Mesenchymal stem cell (in vitro differentiated cells and primary cell): ENCODE measurements at places on chromosomes 3 and 15.

- peak; percentile 99 for DNase-seq
Measured at GRCh38 chr15:45456212-45457106, 66.1 kb downstream of the SLC30A4 start.

DNA sequence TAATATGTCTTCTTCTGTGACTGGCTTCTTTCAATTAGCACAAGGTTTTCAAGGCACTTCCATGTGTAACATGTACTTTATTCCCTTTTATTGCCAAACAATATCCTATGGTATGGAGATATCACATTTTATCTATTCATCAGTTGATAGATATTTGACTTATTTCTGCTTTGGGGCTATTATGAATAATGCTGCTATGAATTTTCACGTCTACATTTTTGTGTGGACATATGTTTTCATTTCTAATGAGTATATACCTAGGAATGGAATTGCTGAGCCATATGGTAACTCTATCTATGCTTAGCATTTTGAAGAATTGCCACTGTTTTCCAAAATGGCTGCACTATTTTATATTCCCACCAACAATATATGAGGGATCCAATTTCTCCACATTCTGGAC lies 3.6 kb upstream of the AGTR1 start:
- no peak for DNase-seq

DNA sequence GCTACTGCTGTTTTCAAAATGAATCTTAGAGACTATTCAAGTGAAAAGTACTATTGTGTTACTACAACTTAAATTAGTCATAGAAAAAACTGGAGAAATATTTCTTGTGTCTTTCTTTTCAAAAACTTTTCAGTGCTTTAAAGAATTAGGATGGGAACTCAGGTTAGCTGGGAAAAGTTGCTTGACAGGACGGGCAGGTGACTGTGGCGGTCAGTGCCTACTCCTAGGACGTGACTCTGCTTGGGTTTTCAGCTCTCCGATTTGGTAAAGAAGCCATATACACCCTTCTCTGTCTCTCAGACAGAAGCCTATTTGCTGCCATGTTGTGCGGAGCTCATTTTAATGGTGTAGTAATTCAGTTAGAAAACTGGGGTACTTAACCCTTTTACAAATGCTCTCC lies 89.8 kb upstream of the CACNA2D3 start:
- DNase-seq, result no peak

DNA sequence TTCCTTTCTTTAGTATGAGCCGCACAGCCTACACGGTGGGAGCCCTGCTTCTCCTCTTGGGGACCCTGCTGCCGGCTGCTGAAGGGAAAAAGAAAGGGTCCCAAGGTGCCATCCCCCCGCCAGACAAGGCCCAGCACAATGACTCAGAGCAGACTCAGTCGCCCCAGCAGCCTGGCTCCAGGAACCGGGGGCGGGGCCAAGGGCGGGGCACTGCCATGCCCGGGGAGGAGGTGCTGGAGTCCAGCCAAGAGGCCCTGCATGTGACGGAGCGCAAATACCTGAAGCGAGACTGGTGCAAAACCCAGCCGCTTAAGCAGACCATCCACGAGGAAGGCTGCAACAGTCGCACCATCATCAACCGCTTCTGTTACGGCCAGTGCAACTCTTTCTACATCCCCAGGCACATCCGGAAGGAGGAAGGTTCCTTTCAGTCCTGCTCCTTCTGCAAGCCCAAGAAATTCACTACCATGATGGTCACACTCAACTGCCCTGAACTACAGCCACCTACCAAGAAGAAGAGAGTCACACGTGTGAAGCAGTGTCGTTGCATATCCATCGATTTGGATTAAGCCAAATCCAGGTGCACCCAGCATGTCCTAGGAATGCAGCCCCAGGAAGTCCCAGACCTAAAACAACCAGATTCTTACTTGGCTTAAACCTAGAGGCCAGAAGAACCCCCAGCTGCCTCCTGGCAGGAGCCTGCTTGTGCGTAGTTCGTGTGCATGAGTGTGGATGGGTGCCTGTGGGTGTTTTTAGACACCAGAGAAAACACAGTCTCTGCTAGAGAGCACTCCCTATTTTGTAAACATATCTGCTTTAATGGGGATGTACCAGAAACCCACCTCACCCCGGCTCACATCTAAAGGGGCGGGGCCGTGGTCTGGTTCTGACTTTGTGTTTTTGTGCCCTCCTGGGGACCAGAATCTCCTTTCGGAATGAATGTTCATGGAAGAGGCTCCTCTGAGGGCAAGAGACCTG lies 13.2 kb downstream of the GREM1 start:
- DNase-seq, result no peak

DNA sequence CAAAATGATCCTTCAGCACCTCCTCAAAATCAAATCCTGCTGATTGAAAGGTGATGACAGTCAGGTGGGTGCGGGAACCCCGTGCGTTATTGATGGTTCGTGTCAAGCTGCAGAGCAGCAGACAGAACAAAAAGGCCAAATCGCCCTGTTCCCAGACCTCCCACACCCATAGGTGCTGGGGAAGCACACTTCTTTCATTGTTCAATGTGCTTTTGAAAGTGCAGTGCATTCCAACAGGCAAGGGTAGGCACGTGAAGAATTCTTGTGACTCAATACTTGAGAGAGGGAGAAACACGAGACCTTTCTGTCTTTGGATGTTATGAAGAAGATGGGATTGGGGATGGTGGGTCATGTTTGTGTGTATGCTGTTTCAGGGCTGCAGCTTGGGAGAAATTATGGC lies 514.0 kb downstream of the MCTP2 start:
- no peak for DNase-seq

- DNase-seq, result no peak
Measured at GRCh38 chr15:56495053-56495452, 30.1 kb upstream of the MNS1 start.

GRCh38 chr3:88433568-88433967 lies 283.8 kb downstream of the C3orf38 start:
- no peak for DNase-seq

- no peak for DNase-seq
Measured at GRCh38 chr3:193230610-193231009, 10.4 kb upstream of the PLAAT1 start.
